Stimulated activated CD8-positive, alpha-beta memory T cell treated with anti-CD3 and anti-CD28 coated beads, Interleukin-7, amount 100 ng/mL, for 4 hours (primary cell): ENCODE measurements at places on chromosomes 5 and 9.
A peak's percentile ranks its signal among the peaks of the same experiment; 100 is the strongest.

GRCh38 chr5:178309271-178310013 is 76.8 kb upstream of the PHYKPL start:
- DNase-seq, result no peak

GRCh38 chr5:146606893-146607292 is 90.9 kb upstream of the GPR151 start:
- no peak for DNase-seq

DNA sequence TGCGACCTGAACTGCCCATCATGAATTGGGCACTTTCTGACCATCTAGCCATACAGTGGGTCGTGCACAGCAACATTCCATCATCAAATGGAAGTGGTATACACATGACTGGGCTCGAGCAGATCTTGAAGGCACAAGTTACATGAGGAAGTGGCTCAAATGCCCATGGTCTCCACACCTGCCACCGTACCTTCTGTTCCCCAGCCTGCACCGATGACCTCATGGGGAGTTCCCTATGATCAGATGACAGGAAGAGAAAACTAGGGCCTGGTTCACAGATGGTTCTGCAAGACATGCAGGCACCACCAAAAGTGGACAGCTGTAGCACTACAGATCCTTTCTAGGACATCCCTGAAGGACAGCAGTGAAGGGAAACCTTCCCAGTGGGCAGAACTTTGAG is 21.8 kb downstream of the MTMR12 start:
- DNase-seq, result no peak

DNA sequence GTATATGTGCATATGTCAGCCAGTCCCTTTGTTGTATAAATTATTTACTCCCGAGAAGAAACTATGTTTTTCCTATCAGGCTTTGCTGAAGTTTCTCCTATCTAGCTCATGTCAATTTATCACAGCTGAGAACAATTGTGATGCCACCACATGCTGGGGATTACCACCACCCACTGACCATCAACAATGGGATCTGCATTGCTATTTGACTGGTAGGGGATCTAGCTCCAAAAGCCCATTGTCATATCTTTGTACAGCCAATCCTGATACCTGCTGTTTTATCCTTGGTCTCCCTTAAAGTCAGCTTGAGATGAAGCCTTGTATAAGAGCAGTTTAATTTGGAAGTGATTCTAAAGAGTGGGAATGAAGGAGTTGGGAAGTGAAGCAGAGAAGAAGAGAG is 53.9 kb upstream of the KCNN2 start:
- DNase-seq, result no peak

- DNase-seq, result no peak
Measured at GRCh38 chr5:72584466-72584865, 77.3 kb upstream of the ZNF366 start.

DNA sequence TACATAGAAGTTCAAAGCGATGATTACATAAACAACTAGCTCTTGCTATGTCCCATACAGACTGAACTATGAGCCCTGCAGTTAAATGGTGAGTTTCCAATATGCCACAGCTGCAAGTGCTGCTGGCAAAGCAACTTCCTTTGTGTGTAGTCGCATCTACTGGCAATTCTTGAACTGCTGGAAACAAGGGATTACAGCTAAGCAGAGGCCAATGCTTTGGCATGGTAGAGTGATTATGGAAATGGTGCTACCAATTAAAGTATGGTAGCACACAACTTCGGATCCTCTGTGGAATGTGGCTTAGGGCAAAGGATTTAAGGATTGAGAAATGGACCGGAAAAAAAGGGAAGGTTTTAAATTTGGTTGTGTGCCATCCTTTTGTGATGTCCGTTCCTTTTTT is 856.6 kb downstream of the MAT2B start:
- no peak for DNase-seq

- no peak for DNase-seq
Measured at GRCh38 chr9:97688654-97689053, 8.5 kb downstream of the XPA start.

DNA sequence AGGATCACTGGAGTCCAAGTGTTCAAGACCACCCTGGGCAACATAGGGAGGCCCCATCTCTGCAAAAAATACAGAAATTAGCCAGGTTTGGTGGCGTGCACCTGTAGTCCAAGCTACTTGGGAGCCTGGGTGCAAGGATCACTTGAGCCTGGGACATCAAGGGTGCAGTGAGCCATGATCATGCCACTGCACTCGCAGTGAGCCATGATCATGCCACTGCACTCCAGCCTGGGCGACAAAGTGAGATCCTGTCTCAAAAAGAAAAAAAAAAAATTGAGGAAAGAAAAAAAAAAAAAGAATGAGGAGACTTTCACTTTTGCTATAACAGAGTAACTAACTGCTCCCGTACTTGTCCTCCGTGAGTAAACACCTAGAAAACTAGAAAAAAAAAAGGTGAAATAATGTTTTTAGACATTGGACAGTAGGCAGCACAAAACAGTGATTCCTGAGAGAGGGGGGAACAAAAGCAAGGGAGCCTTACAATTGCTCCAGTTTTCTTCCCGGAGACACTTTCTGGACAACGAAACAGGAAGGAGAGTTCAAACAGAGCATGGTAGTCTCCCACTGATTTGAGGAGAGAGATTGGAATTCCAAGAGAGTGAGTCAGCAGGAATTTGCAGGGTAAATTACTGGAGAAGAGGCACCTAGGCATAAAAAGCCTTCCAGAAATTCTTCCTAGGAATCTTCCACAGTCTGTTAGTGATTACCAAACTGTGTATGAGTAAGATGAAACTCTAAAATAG is 6.9 kb upstream of the ZBTB5 start:
- DNase-seq, result no peak

DNA sequence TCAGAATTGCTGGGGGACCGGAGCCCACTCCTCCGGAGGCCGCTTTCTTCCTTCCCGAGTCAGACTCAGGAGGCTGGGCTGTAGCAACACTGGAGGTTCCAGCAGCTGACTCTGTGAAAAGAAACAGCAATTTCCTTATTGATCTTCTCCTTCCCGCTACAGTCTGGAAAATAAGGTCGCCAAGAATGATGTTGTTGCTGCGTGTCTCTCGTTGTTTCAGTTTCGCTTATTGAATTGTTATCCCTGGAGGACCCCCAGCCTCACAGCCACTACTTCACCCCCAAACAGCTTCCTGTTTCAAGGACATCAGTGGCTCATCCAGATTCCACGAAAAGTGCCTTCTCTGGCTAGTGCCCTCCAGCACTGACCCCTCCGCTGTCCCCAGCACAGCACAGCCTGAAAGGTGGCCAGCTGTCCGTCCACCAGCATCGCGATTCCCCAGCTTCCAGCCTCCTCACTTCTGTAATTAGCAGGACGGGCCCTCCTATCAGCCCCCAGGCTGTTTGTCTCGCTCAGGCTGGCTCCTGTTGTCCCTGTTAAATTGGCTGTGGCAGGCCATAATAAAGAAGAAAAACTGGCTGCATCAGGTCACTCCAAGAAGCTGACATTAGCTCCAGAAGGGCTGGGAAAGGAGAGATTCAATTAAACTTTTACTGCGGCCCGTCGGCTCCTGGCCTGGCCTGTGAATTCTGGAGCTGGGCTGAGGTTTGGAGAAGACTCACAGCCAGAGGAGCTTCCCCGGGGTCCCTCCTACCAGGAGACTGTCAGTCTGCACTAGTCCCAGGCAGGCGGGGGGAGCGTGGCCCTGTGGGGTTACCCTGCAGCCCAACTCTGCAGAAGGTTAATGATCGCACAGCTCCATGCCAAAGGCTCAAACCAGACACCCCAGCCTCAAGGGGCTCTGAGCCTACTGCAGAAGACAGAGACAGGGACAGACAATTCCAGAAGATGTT is 40.5 kb downstream of the OLFM1 start:
- DNase-seq, result no peak

DNA sequence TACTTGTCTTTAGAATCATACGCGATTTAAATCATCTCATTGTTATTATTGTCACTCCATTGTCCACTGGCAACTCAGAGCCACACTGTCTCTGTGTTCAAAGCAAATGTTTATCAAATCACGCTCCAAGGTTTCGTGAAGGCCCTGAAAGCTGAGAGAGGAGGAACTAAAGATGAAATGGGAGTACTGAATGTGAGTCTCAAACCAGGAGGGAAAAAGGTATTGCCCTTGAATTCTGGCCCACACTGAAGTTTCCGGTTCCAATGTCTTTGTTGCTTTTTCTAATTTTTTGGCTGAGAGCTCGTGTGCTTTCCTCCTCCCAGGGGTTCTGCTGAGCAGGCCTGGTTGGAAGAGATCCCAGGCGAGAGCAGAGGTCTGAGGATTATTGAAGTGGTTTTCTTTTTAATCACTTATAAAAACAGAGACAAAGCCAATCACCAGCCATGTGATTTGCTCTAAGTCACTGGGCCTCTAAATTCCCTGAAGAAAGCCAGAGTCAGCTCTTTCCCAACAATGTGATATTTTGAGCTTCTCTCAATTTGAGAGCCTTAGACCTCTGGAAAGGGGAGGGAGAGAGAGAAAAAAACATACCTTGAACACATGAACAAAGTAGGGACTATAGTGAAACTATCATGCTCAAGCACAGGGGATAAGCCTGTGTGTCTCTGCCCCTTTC is 420.8 kb upstream of the GRAMD2B start:
- no peak for DNase-seq

DNA sequence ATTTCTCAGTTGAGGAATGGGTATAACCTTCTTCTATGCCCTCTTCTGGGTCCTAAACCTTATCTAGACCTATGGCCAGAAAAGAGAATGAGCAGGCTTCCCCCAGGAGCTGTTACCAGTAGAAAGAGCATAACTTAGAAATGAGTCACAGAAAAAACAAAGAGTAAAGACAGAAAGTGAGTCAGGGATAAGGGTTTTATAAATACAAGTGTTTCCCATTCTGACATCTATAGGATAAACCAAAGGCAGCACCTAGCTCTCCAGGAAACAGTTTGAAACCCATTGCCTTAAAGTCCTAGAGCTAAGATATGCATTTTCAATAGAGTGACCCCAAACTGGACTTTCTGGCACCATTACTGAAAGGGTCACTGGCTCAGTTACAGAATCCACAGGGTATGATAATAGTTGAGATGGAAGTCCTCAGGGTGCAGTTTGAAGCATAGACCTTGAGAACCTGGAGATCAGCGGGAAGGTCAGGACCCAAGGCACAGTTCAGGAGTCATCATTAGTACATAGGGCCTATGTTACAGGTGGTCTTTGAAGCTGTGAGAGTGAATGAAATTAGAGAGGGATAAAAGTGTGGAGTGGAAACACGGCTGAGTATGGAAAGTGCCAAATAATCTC is 42.7 kb upstream of the LIFR start:
- DNase-seq, result no peak

- no peak for DNase-seq
Measured at GRCh38 chr9:93459432-93459847, 6.1 kb upstream of the FAM120AOS start.

- DNase-seq, result no peak
Measured at GRCh38 chr9:8960254-8960653, 1160.7 kb upstream of the DMAC1 start.

GRCh38 chr5:172777881-172778814 is 7.2 kb upstream of the DUSP1 start:
- DNase-seq, result no peak

GRCh38 chr5:149834246-149834855 is 104.2 kb downstream of the PPARGC1B start:
- DNase-seq, result peak; percentile 24

GRCh38 chr5:113071401-113071800 is 94.8 kb downstream of the DCP2 start:
- no peak for DNase-seq

DNA sequence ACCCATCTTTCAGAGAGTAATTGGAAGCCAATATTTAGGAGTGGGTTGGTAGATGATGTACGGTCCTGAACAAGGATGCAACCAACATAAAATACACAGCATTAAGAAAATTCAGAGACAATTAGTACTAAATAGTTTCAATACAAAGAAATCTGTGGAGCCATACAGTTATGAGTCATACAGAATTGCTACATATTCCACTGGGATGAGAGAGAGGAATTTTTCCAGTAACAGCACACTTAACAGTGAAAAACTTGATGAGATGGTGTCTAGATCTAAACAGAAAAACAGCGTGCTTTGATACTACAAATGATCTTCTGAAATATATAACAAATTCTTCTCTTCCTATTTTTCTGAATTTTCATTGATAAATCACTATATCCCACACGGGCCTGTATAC is 1999.3 kb upstream of the CDH9 start:
- DNase-seq, result no peak

DNA sequence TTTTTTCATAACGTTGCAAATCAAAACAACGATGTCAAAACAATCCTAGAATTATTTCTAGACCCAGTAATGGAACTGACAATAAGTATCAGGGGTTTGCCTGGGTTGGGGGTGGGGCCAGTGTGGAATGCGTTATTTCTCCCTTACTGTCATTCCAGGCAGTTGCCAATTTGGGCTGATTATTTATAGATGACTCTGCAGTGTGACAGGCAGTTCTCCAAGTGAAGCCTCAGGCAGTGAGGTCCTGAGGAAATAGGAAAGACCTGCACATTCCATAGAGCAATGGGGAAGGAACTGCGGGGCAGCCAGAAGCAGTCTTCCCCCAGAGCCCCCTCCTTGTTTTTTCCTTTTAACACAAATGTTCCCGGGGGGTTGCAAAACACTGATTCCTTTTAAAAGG is 179.0 kb downstream of the YTHDC2 start:
- no peak for DNase-seq

GRCh38 chr5:15719784-15720183 is 219.8 kb downstream of the FBXL7 start:
- DNase-seq, result no peak

DNA sequence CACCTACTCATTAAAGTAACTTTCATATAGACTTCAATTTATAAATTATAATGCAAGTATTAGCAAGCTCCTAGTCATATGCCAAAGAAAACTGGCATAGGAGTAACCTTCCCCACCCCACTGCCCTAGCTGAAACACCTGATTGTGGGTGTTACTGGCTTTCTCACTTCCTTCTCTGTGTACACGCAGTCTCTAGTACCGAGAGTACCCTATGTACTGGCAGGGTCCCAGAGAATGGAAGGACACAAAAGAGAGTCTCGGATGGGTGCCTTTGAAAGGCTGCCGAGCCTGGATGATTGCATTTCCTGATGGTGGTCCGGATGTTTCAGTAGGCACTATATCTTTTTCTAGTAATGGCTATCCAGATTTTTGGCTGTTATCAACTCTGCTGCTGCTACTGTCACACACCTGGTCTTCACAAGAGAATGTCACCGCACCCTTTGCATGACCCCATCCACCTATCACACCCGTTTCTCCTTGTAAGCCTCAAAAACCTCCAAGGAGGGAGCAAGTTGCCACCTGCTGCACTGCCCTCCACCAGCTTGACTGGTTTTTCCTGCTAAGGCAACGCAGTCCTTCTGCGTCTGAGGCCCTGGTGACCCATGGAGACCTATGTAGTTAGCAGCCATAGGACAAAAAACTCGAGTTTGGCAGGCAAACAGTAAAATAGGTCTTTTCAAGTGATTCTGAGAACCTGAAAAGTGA is 53.8 kb upstream of the CLINT1 start:
- no peak for DNase-seq

GRCh38 chr5:178793151-178793550 is 62.7 kb upstream of the ZNF354A start:
- no peak for DNase-seq

DNA sequence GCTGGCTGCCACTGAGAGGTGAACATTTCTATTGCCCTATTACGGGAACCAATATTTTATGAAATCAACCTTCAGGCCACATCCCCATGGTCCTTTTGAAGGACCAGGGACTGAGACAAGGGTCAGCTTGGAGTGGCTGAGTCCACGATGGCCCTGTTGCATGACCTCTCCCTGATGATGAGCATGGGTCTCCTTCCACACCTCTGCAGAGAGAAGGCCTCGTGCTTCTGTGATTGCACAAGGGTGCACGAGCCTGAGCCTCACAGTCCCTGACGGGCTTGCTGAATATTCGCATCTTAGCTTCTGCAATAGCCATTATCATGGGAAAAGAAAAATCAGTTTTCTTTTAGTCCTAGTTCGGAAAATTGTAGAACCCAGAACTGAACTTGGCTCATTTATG is 255.0 kb upstream of the IRX2 start:
- no peak for DNase-seq
